ENCODE measurements at places on chromosomes 6 and 20.
A peak's percentile ranks its signal among the peaks of the same experiment; 100 is the strongest.

DNA sequence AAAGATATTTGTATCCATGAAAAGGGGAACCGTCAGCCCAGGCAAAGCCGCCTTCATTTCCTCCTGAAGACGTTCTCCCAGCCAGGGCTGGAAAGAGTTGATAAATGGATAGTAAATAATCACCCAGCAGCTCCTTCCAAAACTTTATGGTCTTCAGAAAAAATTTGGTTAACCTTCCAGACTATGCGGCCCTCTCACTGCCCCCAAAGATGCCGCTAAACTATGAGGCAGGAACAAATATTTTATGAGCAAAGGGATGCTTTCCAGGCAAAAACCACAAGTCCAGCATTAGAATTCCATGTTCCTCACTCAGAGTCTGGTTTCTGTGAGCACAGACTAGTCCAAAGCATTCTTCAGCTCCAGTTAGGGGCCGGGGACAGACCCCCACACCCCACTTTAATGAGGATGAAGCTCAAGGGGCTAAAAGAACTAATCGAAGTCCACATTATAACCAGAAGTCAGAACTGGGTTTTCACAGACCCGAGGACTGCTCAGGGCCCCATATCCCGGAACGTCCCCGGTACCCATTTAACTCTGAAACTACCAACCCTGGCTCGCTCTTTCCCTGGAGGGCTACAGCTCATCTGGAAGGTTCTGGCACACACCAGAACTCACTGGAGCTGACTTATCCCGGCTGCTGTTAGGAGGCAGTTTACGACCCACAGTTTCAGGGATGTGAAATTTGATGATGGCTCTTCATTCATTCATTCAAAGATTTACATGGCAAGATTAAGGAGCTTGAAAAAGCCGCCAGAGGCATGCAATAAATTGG, 29.4 kb downstream of the BMP7 start:
- DNase-seq, result no peak

- no peak for DNase-seq
Measured at GRCh38 chr6:2944405-2945152, 26.8 kb downstream of the SERPINB6 start.

DNA sequence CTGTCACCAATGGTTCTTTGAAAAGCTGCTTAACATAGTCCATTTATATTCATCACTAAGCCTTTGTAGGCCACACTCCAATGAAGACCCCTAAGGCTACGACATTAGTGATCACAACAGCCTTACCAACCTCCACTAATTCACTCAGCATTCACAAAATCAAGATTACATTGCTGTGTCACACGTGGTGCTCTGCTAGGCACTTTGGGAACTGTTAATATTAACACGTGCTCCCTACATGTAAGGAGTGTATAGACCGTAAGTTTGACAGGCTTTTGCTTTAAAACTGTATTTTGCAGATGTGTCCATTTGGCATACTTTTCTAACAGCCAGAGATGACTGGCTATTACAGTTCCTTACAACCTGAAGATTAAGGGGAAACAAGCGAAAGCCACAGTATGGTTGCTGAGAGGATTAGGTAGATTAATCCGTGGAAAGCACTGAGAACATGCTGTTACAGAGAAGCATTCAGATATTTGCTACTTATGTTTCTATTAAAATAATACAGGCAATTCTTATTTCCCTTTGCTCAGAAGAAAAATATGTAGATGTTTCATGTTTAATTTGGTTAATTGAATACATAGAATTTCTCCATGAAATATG, 69.7 kb downstream of the SAMD3 start:
- DNase-seq, result no peak

DNA sequence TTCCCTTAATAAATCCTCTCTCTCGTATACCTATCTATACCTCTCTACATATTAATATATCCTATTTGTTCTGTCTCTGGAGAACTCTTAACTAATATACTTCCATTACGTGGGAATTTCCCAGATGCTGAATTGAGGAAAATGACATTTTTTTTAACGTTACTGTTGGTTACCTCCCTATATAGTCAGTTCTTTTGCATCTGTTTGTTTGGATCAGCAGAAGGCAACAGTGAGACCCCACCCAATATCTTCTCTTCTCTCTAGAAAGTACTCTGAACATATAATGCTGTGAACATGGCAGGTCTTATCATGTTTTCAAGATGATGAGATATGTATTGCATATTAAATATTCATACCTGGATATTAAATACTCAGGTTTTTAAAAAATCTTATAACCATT, 12.7 kb downstream of the RFPL4B start:
- DNase-seq, result no peak

GRCh38 chr20:20251317-20251716, 116.6 kb upstream of the INSM1 start:
- no peak for DNase-seq

DNA sequence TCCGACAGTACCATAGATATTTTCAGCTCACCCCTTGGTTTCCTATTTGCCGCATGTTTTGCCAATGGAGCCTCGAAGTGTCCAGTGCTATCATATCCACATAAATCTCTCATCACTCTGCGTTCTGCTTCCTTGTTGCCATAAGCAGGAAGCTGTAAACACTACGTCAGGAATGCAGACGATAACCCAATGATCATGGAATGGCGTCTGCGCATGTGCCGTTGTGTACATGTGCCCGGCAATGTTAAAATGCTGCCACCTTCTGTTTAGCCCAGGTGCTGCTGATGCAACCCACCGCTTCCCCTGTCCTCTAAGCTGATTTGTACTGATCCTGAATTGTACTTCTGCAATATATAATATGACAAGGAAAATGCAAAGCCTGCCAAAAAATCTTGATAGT, 607.5 kb downstream of the HDGFL1 start:
- no peak for DNase-seq

GRCh38 chr20:38856570-38856969, 51.1 kb downstream of the PPP1R16B start:
- DNase-seq, result no peak

GRCh38 chr20:46631212-46631869, 19.9 kb downstream of the SLC13A3 start:
- DNase-seq, result peak; percentile 41
